Left renal cortex interstitium (tissue), 4 donors: ENCODE measurements at places on chromosomes 4 and X. TPM values are rescaled to one million over a fixed set of nuclear protein-coding genes. Genes with fewer than 3 reads are reported as not detected.

DNA sequence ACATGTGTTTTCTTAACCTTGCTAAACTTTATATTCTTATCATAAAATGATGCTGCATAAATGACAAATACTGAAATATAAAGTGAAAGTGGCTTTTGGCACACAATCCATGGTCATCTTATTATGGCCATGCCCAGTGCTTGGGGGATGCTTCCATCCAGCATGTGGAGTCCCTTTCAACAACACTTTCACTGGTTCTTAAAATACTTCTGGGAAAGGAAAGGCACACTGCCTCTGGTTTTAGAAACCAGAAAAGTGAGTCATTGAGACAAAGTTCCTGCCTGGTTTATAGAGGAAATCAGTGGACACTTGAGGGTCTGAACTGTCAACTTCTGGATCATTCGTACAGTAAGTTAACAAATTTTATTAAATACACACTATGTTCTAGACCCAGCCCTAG, 248.0 kb upstream of the ADAMTS3 start:
- no peak for DNase-seq

DNA sequence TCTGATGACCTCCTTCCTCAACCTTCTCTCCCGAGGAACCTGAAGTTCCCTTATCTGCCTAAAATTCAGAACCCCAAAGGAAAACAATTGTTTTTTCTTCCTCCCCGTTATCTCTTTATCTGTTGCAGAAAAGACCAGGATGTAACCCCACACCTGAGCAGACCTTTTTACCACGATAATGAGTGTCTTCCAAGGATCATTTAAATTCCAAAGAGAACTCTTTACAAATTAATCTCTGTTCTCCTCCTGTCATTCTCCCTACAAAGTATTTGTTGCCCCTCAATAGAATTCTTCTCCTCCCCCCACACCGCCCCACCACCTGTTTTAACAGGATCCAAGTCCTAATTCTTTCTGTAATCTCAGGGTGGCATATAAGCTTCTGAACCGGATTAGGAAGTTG, 78.5 kb upstream of the NLGN4X start:
- DNase-seq: no peak

DNA sequence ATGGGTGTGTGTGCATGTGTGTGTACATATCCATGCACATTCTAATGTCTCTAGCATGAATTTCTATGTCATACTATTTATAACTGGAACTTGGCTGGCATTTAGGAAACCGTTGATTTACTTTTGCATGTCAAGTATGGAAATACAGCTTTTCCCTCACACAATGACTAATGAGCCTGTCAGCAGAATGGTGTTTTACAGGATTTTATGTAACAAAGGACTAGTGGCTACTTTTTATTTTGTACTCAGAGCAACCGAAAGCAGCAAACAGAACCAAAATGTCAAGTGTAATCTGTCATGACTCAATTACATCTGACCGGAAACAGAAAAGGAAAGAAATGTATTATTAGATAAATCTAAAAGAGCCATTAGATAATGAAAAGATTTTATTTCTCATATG, 1911.5 kb upstream of the AGA start:
- DNase-seq: no peak

- DNase-seq: no peak
These were observed 429.1 kb upstream of the FTHL17 start for GRCh38 chrX:31500921-31501320.

DNA sequence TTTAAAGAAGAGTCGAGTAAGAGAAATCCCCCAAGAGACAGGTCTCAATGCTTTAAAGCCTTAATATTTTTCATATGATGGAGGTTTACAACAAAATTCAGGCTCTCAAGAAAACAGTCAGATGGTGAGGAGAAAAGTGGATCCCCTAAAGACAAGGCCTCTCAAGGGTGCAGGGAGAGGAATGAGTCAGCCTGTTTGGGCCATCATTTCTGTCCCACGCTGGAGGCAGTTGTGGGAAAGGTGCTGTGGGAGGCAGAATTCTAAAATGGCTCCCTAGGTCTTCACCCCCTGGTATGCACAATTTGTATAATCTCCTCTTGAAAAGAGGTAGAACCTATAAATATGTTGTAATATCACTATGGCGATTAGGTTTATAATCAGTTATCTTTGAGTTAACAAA, 4.6 kb upstream of the TIFA start:
- no peak for DNase-seq

- DNase-seq: no peak
These were observed 15.9 kb downstream of the RGS12 start for GRCh38 chr4:3308691-3309090.

GRCh38 chr4:30073011-30073710, 647.0 kb upstream of the PCDH7 start:
- DNase-seq: no peak

- no peak for DNase-seq
These were observed 59.0 kb downstream of the ANXA10 start for GRCh38 chr4:168151327-168151726.

- no peak for DNase-seq
These were observed 13.8 kb upstream of the UVSSA start for GRCh38 chr4:1333256-1333655.

GRCh38 chr4:88060431-88060830, 53.0 kb downstream of the PKD2 start:
- no peak for DNase-seq

DNA sequence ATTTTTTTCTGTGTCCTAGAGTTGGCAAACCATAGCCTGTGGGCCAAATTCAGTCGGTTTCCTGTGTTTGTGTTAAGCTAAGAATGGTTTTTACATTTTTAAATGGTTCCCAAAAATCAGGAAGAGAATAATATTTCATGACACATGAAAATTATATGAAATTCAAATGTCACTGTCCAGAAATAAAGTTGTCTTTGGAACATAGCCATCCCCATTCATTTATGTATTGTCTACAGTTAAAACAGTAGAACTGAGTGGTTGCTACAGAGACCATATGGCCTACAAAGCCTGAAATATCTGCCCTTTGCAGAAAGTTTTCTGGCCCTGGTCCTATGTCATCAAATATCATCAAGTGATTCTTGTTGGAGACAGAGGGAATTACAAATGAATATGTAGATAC, 15.5 kb downstream of the FRMPD4 start:
- DNase-seq: no peak

DNA sequence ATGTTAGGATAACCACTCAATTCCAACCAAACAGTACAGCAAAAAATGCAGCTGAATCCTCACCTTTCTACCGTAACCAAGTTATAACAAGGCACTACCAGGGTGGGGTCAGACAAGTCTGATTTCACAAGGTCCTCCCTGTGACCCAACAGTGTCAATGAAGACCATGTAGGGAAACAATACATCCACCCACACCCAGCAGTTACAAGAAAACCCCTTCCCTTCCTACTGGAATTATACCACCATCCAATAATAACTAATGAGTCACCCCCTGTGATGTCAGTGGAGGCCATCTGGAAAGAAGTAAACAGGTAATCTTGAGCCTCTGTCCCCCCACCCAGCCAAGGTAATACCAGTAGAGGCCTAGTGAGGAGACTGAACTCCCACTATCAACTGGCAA, 117.6 kb downstream of the FGF16 start:
- no peak for DNase-seq

DNA sequence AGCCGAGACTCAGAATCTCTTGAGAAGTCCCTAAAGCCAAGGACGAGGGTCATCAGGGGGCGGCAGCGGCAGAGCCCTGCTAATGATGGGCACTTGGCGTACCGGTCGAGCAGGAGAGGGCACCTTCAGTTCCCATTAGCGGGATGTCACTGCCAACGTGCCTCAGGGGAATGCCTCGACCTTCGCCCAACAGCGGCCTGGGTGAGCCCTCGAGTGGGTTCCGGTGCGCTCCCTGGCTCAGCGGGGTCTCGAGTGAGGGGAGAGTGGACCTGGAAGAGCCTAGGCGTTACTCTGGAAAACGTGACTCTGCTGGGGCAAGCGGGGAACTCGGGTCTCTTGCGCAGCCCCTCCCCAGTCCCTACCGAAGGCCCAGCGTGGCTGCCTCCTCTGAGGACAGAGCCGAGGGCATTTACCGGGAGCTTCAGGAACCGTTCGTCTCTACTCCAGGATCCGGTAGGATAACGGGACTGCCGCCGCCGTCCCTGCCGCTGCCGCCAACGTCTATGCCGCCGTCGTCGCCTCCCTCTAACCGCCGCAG, 36.9 kb downstream of the PGRMC1 start:
- DNase-seq: no peak

GRCh38 chr4:100805538-100805937, 287.7 kb upstream of the EMCN start:
- DNase-seq: no peak

- no peak for DNase-seq
These were observed 912.5 kb downstream of the C4orf33 start for GRCh38 chr4:130008461-130008860.

DNA sequence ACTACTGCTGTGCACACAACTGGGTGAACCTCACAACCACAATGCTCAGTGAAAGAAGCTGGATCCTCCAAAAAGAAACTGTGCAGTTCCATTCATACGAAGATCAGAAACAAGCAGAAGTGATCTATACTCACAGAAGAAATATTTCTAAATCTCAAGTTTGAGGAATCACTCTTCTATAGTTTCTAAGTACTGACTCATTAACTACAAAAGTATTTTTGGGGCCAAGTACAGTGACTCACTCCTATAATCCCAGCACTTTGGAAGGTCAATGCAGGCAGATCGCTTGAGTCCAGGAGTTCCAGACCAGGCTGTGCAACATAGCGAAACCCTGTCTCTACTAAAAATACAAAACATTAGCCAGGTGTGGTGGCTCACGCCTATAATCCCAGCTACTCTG, 51.3 kb upstream of the RELL1 start:
- DNase-seq: no peak

DNA sequence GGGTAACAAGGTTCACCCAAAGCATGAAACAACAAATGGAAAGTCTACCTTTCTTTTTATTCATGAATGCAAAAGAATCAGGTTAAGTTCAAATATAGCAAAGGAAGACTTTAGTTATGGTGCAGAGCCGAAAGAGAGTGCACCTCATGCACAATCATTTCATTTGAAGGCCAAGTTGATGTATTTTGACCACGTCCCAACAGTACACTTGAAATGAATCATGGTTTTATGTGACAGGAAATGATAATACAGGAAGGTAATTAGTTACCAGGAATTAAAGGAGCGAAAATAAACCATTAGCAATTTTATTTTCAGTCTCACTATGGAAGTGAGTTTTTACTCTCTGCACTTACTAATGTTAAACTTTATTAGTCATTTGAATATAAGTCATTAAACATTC, 281.2 kb upstream of the DIAPH2 start:
- no peak for DNase-seq

DNA sequence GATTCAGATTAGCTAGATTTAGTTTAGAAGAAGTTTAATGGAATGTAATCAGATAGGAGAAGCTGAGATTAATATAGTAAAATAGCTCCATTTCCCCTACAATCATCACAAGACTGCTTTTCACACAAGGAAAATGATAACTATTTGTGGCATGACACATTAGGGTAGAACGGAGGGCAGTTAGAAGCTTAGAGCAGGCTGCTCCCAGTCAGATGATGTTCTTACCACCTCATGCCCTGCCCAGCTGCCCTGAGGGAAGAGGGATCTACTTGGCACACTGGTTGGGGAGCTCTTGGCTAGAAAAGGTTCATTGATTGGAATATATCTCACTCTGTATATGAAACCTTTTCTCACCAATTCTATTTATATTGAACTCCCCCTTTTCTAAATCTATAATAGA, 180.7 kb upstream of the IL15 start:
- no peak for DNase-seq

DNA sequence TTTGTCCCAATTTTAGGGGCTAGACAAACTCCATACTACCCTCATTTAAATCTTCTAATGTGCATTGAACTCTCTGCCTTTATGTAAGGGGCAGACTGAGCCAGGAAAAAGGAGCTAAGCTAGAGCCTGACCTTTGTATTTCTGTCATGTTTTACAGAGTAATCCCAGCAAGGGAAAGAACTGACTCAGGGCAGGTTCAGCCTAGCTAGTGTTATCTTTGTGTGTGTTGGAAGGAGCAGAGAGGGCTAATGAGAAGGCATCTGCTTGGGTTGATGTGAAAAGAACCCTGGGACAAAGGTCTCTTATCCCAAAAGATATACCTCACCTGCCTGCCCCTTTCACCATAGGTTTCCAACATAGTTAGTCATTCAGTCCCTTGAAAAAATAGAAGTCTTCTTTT, 31.7 kb downstream of the IGSF1 start:
- DNase-seq: no peak

DNA sequence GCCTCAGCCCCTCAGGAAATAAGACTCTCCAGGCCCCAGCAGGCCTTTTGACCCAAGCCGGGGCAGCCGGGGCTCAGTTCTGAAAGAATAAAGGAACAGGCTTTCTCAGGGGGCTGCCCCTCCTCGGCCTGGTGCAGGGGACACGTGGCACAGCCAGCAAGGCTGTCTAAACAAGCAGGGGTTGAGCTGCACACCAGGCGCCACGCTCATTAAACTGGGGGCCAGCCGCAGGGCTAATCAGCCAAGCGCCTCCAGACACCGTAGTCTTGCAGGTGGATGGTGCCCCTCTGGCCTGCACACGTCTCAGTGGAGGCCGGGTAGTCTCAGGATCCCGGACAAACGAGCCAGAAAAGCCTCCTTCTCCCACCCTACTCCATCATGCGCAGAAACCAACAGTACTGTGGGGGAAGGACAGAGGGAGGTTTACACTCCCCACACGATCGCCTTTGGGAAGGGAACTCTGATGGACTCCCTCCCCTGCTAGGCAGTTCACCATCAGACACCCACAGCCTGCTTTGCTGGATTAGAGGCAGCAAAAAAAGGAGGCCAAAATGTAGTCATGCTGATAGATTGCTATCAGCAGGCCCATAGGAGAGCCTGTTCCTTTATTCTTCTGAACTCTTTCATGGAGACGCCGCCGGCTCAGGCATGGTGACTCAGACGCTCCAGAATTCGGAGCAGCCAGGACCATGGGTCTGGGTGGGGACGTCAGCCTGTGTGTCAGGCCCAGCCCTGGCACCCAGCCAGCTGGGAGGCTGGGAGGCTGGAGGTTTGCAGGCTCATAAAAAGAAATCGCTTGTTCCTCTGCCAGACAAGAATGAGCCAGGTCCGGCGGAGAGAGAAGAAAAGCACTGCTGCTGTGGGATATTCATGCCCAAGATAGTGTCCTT, 342.4 kb downstream of the BCOR start:
- DNase-seq: no peak

DNA sequence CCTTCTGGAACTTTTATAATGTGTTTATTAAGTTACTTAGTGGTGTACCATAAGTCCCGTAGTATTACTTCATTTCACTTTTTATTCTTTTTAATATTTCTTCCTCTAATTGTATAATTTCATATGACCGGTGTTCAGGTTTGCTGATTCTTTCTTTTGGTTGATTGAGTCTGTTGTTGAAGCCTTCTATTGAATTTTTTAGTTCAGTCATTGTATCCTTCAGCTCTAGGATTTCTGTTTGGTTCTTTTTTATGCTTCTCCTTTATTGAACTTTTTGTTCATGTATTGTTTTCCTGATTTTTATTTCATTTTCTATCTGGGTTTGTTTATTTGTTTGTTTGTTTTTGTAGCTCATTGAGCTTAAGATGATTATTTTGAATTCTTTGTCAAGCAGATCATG, 8.8 kb downstream of the CEP44 start:
- DNase-seq: no peak

The GLOD5 gene
- polyA plus RNA-seq: 1.6 TPM

The MAGEC2 gene
- not detected for polyA plus RNA-seq

The RHOXF2 gene
- not detected for polyA plus RNA-seq

The SLC25A5 gene
- 308 TPM for polyA plus RNA-seq

The MAGEA2B gene
- not detected for polyA plus RNA-seq

The RPL9 gene
- polyA plus RNA-seq: 515 TPM

The NPY1R gene
- 24.0 TPM for polyA plus RNA-seq

The IGBP1 gene
- polyA plus RNA-seq: 96.2 TPM

The NRK gene
- 13.0 TPM for polyA plus RNA-seq
